ENCODE measurements at places on chromosomes 5 and 9.

DNA sequence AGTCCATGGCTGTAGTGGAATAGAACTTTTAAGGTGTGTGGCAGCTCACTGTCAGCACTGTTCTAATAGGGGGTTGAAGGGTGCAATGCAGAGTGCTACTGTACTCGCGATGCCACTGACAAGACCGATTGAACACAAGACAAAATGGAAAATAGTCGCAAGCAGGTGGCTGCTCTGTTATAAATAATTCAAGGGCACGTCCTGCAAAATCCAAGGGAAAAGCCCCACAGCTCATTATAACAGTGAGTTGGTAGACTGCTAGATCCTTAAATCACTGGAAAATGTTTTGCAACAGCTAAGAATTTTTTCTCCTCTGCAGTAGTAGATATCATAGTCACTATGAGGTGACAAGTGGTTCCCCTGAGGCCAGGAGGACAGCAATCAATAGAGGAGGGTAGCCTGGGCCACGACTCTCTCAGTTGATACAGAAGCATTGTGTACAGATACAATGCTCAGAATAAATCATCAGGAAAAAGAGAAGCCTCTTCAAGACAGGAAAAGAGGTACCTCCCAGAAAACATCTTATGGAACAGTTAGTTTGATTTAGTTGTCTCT lies 926.3 kb downstream of the TLE4 start:
- DNase-seq: no peak

- no peak for DNase-seq
Measured at GRCh38 chr9:109967651-109968642, 187.9 kb downstream of the PALM2AKAP2 start.

DNA sequence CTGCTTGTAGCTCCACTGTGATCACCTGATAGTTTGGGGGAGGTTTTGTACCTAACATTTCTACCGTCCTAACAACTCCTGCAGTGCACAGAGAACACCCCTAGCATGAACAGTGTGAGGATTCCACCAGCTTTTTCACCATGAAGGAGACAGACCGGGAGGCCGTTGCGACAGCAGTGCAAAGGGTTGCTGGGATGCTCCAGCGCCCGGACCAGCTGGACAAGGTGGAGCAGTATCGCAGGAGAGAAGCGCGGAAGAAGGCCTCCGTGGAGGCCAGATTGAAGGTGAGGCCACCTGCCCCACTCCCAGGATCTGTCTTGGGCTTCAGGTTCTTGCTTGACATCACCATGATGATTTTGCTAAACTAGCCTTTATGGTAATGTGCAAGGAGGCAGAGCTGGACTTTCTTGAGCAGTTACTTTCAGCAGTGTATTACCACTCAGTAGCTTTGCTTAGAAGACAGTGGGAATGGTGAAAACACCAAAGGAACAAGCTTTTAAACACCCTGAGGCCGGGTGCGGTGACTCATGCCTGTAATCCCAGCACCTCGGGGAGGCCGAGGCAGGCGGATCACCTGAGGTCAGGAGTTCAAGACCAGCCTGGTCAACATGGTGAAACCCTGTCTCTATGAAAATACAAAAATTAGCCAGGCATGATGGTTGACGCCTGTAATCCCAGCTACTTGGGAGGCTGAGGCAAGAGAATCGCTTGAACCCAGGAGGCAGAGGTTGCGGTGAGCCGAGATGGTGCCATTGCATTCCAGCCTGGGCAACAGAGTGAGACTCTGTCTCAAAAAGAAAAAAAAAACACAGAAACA lies 3.3 kb downstream of the EXOC3 start:
- DNase-seq: no peak

DNA sequence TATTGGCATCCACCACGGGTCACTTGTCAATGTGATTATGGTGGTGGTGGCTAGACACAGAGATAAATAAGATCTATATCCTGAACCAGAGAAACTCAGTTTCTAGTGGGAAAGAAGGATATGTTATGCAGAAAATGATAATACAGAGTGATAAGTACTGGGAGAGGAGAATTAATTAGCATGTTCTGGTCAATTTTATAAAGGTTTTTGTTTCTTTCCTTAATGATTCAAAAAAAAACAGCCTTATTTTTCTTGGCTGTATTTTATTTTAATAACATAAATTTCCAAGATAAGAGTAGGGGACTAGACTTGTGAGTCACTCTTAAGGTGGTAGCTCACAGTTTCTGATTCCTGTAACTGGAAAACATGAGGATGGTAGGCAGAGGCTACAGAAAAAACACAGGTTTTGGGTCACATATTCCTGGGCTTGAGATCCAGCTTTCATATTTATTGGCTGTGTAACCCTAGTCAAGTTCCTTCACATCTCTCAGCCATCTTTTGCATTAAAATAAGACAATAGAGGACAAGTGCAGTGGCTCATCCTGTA lies 350.3 kb upstream of the RPS23 start:
- no peak for DNase-seq

- no peak for DNase-seq
Measured at GRCh38 chr9:8736805-8737204, 937.2 kb upstream of the DMAC1 start.

GRCh38 chr5:172940268-172941066 lies 18.8 kb upstream of the RPL26L1 start:
- DNase-seq: no peak

DNA sequence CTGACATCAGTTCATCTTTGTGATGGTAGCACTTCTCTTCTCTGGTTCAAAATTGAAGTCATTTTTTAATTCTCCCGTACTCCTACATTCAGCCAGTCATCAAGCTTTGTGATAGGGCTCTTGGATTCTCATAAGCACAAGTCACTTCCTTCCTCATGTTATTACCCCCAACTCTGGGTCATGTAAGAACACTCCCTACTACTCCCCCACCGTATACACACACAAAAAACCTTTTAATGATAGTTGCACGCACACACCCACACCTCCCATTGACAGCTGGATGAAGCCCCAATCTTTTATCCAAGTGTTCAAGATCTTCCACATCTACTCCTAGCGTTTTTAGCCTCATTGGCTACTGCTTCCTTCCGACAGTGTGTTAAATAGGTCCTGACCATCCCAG lies 16.8 kb downstream of the KDM3B start:
- DNase-seq: peak; percentile 51

- DNase-seq: no peak
Measured at GRCh38 chr9:75885652-75886051, 4.8 kb upstream of the PCSK5 start.

- DNase-seq: no peak
Measured at GRCh38 chr9:87436716-87437115, 61.0 kb upstream of the DAPK1 start.

GRCh38 chr5:171264843-171265242 lies 44.2 kb upstream of the TLX3 start:
- peak; percentile 46 for DNase-seq

- DNase-seq: no peak
Measured at GRCh38 chr5:50593681-50594080, 72.8 kb upstream of the PARP8 start.

- DNase-seq: peak; percentile 84
Measured at GRCh38 chr9:123349691-123350480, 6.1 kb upstream of the CRB2 start.

All from hematopoietic multipotent progenitor cell treated with erythropoietin and hydrocortisone succinate and interleukin-3 and kit ligand, for 4 days (in vitro differentiated cells).